Stimulated activated CD8-positive, alpha-beta memory T cell treated with anti-CD3 and anti-CD28 coated beads, Interleukin-15, amount 100 ng/mL, for 4 hours (primary cell): ENCODE measurements at places on chromosomes 16 and 17.

GRCh38 chr17:18246880-18247612 is 11.5 kb downstream of the FLII start:
- no peak for DNase-seq

DNA sequence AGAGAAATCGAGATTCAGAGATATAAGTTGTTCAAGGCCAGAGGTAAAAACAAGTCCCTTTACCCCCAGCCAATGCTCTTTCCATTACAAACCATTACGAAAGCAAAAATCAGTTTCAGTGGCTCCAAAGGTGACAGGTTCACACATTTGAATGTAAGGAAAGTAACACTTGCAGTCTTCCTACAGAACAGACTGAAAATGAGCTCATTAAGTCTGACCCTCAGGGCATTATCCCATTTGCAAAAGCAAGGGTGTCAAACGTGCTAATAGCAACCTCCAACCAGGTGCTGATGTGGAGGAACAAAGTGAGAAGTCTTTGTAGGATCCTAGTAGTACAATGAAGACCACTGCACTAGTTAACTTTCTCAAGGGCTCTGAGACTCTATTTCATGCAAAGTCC is 65.2 kb downstream of the XPO6 start:
- no peak for DNase-seq

- DNase-seq: no peak
Observed at GRCh38 chr17:1566505-1567199, 4.1 kb upstream of the PITPNA start.

DNA sequence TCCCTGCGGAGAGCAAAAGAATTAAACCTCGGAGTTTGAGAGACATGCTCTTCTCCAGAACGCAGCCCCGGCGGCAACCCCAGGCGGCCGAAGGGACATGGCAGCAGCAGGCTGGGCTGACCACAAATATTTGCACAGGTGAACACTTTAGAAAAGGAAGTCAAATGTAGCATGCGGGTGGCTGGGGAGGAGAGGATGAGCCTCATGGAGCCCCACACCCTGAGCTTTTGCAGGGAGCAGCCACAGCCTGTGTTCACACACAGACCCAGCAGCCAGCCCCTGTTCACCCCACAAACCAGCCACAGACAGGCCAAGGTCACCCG is 17.8 kb downstream of the HS3ST6 start:
- DNase-seq: no peak

GRCh38 chr17:70271200-70271599 is 101.9 kb downstream of the KCNJ2 start:
- DNase-seq: no peak

GRCh38 chr16:85321509-85322271 is 209.4 kb upstream of the CIBAR2 start:
- DNase-seq: no peak
